Thoracic aorta (tissue), 2 donors: ENCODE measurements at places on chromosomes 2 and 18. TPM values are rescaled to one million over a fixed set of nuclear protein-coding genes. Genes with fewer than 3 reads are reported as not detected.

GRCh38 chr2:102048465-102048864 lies 56.7 kb downstream of the IL1R2 start:
- no peak for DNase-seq

- DNase-seq = no peak
Observed at GRCh38 chr2:25845843-25846505, 32.3 kb downstream of the ASXL2 start.

DNA sequence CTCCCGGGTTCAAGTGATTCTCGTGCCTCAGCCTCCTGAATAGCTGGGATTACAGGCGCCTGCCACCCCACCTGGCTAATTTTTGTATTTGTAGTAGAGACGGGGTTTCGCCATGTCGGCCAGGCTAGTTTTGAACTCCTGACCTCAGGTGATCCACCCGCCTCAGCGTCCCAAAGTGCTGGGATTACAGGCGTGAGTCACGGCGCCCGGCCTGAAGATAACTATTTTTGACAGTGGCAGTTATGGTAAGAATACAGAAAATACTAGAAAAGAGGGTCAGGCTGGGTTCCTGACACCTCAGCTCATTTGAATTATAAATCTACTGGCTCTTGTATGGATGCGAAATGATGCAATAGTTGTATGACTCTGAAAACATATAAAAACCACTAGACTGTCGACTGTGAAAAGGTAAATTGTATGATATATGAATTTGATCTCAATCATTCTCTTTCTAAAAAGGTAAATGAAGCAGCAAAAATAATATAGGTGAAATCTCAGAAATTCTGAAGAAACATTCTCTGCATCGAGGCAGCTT lies 11.1 kb upstream of the DGKD start:
- DNase-seq = no peak

DNA sequence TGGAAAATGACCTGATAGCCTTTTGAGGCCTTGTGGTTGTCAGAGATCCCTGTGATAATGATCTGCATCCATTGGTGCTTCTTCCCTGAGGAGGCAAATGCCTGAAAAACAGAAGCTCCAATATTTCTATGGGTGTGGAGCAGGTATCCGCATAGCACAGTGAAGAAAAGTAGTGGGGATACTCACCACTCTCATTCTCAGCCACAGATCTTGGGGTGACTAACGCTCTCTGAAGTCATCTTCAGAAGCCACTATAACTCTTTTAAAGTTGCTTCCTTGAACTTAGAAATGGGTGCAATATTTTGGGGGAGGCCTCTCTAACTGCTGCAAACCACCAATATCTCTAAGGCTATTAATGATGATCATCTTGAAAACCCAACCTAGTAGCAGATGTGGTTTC lies 46.2 kb downstream of the ARHGAP15 start:
- DNase-seq = no peak

GRCh38 chr18:62937065-62937464 lies 221.7 kb downstream of the PHLPP1 start:
- no peak for DNase-seq

GRCh38 chr2:231627384-231628120 lies 34.9 kb downstream of the TEX44 start:
- no peak for DNase-seq

DNA sequence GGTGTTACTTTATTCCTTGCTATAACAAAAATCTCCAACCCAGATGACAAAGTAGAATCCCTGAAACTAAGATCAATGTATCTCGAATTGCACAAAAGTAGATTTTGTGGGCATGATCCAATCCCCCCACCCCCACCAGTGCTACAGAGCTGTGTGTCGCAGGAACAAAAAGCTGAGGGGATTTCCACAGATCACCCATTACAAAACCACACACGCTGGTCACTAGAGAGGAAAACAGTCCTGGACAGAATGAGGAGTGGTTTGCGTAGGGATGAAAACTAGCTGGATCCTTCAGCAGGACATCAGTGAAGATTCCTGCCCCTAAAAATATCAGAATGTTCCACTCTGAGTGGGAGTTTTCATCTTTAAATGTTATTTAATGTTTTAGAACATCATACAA lies 165.3 kb upstream of the STK17B start:
- DNase-seq = no peak

DNA sequence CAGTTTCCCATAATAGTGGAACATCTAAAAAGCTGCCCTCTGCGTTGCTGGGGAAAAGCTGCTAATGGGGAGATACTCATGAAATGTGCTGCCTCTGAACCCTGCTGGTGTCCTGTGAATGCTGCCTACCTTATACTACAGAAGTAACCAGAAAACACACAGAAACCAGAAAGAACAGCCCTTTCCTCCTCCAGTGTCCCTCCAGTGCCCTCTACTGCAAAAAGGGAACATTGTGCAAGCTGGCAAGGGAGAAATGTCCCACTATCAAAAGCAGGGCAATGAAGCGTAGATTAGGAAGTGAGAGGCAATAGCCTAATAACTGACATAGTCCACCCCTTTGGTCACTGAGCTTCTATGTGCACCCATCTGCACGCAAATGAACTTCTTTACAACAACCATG lies 162.7 kb upstream of the ETAA1 start:
- no peak for DNase-seq

- no peak for DNase-seq
Observed at GRCh38 chr2:66574701-66575624, 140.0 kb downstream of the MEIS1 start.

DNA sequence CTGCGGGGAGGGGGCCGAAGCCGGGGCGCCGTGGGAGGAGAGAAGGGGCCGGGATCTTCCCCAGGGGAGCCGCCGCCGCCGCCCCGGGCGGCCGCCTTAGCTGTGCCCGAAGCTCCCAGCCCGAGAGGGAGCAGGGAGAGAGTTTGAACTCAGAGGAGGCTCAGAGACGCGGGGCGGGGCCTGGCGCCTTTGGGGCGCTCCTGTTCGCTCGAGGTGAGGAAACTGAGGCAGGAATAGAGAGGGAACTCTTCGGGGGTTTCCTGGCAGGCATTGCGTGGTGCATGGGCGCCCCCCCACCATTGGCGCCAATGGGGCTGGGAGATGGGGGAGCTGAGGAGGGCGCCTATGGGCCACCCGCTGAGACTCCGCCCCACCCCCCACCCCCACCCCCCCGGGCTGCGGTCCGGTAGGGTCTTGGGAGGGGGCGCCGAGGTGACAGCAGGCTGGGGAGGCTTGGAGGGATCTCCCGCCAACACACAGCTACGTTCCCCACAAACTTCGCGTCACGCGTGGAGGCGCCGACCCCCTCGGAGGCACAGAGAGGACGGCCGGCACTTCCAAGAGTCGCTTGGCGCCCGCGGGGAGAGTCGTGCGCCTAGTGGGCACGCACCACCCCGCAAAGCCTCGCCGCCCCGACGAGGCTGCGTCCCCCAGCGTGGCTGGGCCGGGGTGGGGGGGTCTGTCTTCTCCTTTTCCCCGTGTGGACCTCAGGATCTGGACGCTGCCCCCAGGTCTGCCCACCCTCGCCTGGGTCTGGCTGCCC lies 680 bp downstream of the CTDSP1 start:
- no peak for DNase-seq

- DNase-seq = no peak
Observed at GRCh38 chr18:48330016-48330991, 78.9 kb downstream of the ZBTB7C start.

DNA sequence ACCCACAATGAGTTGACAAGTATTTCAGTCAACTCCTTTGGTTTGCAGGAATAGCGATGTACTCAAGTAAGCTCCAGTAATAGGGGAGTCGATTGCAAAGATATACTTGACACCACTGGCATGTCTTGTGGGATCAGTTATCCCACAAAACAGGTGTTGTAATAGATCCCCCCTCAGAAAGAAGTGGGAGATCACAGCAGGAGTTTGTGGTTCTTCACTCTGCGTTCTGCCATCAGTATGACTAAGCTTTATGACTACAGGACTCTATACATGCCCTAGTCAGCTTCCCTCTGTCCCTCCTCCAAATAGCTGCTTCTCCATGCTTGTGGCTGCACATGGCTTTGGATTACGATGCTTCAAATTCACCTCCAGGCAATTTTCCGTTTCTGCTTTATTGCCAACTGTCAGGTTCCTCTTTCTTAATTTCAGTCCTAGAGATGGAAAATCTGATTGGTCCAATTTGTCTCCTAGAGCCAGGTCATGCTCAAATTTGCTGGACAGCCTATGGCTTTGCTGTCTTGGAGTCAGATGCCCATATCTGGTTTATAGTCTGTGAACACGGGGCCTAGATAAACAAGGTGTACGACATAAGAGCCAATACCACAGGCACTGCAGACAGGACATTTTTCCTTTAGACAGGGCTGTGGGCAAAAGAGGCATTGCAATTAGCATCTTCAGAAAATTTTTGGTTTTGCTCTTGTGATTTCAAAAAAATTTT lies 221.7 kb downstream of the PAX3 start:
- no peak for DNase-seq

Gene ITPRID2
- 121 TPM for total RNA-seq

Gene IL37
- not detected for total RNA-seq

Gene USP14
- total RNA-seq = 33.3 TPM
